Stimulated activated CD4-positive, alpha-beta T cell treated with anti-CD3 and anti-CD28 coated beads, Interleukin-4, amount 100 ng/mL, for 48 hours (primary cell): ENCODE measurements at places on chromosomes 7 and 10.

- DNase-seq = no peak
Measured at GRCh38 chr10:96468845-96469244, 44.9 kb downstream of the TLL2 start.

DNA sequence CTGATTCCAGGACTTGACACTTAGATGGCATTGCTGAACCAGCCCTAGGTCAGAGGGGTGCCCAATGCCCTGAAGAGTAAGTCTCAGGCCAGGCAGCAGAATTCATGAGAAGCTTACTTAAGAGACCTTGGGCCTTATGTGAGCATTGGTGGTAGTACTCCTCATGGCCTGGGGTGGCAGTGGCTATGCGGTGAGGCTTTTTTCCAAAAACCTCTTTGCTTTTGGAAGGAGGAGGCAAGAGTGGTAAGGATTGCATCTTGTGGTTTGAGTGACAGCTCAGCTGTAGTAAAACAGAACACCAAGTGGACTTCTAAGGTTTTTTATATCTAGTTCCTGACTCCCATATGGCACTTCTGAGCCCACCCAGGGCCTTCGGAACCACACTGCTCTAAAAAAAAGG, 459.0 kb upstream of the STEAP1 start:
- no peak for DNase-seq

- DNase-seq = no peak
Measured at GRCh38 chr10:980468-981093, 7.7 kb upstream of the GTPBP4 start.

- no peak for DNase-seq
Measured at GRCh38 chr7:19069842-19070241, 47.6 kb downstream of the TWIST1 start.

DNA sequence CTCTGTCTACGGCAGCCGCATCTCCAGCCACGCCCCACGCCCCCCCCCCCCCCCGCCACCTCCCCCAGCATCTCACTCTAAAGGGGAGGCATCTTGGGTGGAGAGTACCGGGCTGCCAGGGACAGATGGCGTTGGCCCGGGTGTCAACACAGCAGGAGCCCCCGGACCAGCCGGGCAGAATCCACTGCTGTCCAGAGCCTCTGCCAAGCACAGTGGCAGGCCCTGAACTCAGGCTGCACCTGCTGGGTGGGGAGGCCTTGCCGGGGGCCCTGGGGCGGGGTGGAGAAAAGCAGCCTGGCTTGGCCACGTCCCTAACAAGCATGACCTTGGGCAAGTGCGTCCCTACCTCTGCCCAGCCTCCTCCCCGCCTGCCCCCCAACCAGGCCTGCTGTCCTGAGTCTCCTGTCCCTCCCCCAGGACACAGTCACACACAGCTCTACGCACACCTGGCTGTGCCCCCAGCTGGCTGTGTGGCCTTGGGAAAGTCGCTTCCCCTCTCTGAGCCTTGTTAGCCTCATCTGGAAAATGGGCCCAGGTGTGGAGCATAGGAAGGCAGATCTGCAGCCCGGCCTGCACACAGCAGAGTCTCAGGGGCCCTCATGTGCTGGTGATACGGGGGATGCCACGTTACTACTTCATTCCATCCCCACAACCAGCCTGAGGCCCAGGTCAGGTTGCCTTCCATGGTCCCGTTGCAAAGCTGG, 45.2 kb downstream of the MICALL2 start:
- DNase-seq = no peak

DNA sequence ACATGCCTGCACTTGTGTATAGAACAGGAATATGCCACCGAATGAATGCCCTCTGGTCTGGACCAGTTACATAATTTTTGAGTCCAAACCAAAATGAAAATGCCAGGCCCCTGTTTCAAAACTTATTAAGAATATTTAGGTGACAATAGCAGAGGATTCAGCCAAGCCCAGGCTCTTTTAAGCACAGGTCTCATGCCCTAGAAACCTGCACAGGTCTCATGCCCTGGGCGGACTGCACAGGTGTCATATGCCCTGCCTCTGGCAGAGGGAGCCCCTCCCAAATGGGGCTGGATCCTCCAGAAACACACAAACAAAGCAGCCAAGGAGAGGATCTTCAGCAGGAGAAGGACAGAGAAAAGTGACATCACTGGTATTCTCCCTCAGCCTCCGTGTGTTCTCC, 605.4 kb upstream of the NRP1 start:
- no peak for DNase-seq

- no peak for DNase-seq
Measured at GRCh38 chr7:98221611-98222532, 10.6 kb downstream of the BHLHA15 start.

DNA sequence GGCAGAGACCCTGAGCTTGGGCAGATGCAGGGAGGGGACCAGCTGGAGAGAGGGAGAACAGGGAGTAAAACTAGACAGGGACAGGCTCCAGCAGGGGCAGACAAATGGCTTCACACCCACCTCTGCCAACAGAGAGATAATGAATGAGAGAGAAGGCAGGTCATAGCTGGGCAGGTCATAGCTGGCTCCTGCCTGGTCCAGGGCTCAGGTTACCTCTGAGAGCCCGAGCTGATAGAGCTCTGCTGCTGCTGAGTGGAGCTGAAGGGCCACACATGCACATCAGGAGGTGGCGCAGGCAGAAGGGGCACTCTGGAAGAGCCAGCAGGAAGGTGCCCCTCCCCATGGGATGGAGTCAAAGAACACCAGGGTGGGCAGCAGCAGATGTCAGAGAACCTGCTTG, 154.2 kb downstream of the GFRA1 start:
- DNase-seq = no peak

GRCh38 chr10:126087796-126088505, 191.6 kb downstream of the FANK1 start:
- DNase-seq = no peak

GRCh38 chr7:1005303-1005702, 22.3 kb downstream of the CYP2W1 start:
- DNase-seq = no peak
